Activated B cell treated with CpG ODN at 0.5 μM for 24 hours (primary cell): ENCODE measurements at places on chromosomes 2 and 18. TPM values are rescaled to one million over a fixed set of nuclear protein-coding genes. Genes with fewer than 3 reads are reported as not detected.

GRCh38 chr2:200693836-200694470 is 108.1 kb downstream of the AOX1 start:
- peaks cover under 1% of the 10 kb centered on the region for H3K4me1 ChIP-seq
- H3K27me3 ChIP-seq: peaks cover 10% of the 10 kb centered on the region
- DNase-seq: no peak
- no peak overlapping the region for H3K4me3 ChIP-seq

GRCh38 chr2:238922435-238922834 is 74.5 kb downstream of the TWIST2 start:
- H3K36me3 ChIP-seq: no peaks in the 10 kb centered on the region
- H3K4me3 ChIP-seq: no peak overlapping the region
- peaks cover 4% of the 10 kb centered on the region for H3K27me3 ChIP-seq
- DNase-seq: no peak
- H3K4me1 ChIP-seq: no peaks in the 10 kb centered on the region

DNA sequence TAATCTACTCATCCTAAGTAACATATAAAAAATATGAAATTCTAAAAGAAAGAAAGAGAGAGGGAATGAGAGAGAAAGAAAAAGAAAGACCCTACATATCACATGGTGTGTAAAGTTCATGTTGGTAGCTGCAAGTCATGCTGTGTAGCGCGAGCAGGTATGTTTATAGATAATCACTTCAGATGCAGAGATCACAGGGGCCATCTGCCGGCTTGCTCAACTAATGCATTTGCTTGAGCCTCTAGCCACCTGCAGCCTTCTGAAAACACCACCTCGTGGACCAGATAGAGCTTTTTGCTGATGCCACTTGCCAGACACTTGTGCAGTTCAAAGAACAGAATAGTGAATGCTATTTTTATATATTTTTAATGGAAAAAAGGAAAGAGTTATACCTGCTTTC is 37.6 kb downstream of the CDH7 start:
- no peaks in the 10 kb centered on the region for H3K36me3 ChIP-seq
- H3K4me1 ChIP-seq: no peaks in the 10 kb centered on the region
- H3K27me3 ChIP-seq: no peaks in the 10 kb centered on the region
- no peak overlapping the region for H3K27ac ChIP-seq
- no peak for DNase-seq

DNA sequence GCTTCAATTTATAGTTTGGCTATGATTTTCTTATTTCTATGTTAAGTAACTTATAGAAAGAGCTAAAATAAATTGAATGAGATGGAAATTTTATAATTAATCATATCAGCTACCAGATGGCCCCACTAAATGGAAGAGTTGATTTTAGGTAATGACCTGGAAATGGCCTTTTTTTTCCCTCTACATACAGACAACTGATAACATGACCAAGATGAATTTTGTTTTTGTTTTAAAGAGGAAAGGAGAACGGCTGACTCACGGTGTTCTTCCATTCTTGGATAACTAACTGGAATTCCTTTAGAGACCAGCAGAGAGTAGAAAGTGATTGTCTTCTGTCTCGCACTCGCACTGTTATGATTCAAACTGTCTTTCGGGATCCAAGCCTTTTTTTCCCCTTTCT is 91.0 kb downstream of the TMEM185B start:
- DNase-seq: no peak
- H3K27me3 ChIP-seq: no peaks in the 10 kb centered on the region
- H3K36me3 ChIP-seq: peaks cover 46% of the 10 kb centered on the region
- no peak overlapping the region for H3K4me3 ChIP-seq
- no peaks in the 10 kb centered on the region for H3K4me1 ChIP-seq
- H3K27ac ChIP-seq: no peak overlapping the region

- H3K4me1 ChIP-seq: no peaks in the 10 kb centered on the region
- no peak overlapping the region for H3K4me3 ChIP-seq
- H3K27ac ChIP-seq: no peak overlapping the region
- peaks cover 5% of the 10 kb centered on the region for H3K27me3 ChIP-seq
- no peak for DNase-seq
- no peaks in the 10 kb centered on the region for H3K36me3 ChIP-seq
Observed at GRCh38 chr2:138724729-138725459, 55.3 kb downstream of the NXPH2 start.

- no peaks in the 10 kb centered on the region for H3K27me3 ChIP-seq
- no peaks in the 10 kb centered on the region for H3K4me1 ChIP-seq
- H3K27ac ChIP-seq: no peak overlapping the region
- H3K4me3 ChIP-seq: no peak overlapping the region
- DNase-seq: no peak
Observed at GRCh38 chr2:67604360-67604759, 207.2 kb downstream of the ETAA1 start.

GRCh38 chr2:100218552-100218951 is 76.2 kb upstream of the AFF3 start:
- no peaks in the 10 kb centered on the region for H3K36me3 ChIP-seq
- no peak for DNase-seq
- no peak overlapping the region for H3K4me3 ChIP-seq

- peaks cover 9% of the 10 kb centered on the region for H3K36me3 ChIP-seq
- H3K4me3 ChIP-seq: peak overlapping the region; percentile 90
- no peak overlapping the region for H3K27ac ChIP-seq
Observed at GRCh38 chr18:80147037-80147417, 38.0 kb downstream of the ADNP2 start.

GPBAR1 gene
- 0.67 and 0.81 TPM in 2 replicates for total RNA-seq

RNF181 gene
- 104 and 108 TPM in 2 replicates for total RNA-seq

MEP1B gene
- 0.09 TPM in 1 of 2 replicates, not detected in the other for total RNA-seq

CCDC141 gene
- 32.1 and 38.8 TPM in 2 replicates for total RNA-seq

NFATC1 gene
- total RNA-seq: 49.0 and 52.6 TPM in 2 replicates

IL1RL1 gene
- not detected in 2 replicates for total RNA-seq

UGT1A3 gene
- total RNA-seq: not detected in 2 replicates
